ENCODE measurements at places on chromosomes 1 and 21.

- DNase-seq: no peak
Observed at GRCh38 chr1:110393286-110393685, 2.5 kb upstream of the SLC16A4 start.

DNA sequence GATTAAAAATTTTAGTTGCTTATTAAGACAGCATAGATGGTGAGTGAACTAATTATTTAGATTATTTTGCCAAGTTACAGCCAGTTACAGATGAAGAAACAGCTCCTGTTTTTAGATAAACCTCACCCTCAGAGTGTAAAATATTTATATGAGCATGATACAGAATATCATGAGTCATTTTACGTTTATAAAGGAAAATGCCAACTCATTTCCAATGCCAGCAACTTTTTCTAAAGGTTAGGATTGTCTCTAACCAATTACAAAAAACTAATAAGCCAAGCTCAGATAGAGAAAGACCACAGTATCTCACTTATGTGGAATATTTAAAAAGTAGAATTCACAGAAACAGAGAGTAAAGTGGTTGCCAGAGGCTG, 590.1 kb downstream of the LTN1 start:
- no peak for DNase-seq

DNA sequence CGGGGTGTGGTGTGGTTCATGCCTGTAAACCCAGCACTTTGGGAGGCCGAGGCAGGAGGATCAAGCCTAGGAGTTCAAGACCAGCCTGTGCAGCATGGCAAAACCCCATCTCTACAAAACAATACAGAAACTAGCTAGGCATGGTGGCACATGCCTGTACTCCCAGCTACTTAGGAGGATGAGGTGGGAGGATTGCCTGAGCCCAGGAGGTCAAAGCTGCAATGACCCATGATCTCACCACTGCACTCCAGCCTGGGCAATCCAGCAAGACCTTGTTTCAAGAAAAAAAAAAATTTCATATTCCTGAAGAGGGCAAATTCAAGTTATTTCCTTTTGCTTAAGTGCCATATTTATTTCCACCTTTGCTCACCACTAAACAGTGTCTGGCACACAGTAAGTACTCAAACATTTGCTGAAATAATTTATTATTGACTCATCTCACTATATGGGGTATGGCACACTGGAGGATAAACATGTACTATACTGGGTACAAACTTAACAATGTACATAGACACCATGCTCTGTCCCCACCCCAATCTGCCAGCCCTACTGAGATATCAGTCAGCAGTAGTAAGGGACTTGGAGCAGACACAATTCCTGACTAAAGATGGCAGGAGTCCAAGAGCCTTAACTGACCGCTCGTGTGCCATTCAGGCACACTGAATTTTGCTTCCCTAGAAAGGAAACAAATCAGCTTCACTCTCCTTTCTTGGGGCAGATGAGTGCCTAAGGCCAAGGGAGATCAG, 15.5 kb downstream of the MEAF6 start:
- no peak for DNase-seq

GRCh38 chr1:9849691-9850441, 26.1 kb upstream of the CLSTN1 start:
- DNase-seq: no peak

DNA sequence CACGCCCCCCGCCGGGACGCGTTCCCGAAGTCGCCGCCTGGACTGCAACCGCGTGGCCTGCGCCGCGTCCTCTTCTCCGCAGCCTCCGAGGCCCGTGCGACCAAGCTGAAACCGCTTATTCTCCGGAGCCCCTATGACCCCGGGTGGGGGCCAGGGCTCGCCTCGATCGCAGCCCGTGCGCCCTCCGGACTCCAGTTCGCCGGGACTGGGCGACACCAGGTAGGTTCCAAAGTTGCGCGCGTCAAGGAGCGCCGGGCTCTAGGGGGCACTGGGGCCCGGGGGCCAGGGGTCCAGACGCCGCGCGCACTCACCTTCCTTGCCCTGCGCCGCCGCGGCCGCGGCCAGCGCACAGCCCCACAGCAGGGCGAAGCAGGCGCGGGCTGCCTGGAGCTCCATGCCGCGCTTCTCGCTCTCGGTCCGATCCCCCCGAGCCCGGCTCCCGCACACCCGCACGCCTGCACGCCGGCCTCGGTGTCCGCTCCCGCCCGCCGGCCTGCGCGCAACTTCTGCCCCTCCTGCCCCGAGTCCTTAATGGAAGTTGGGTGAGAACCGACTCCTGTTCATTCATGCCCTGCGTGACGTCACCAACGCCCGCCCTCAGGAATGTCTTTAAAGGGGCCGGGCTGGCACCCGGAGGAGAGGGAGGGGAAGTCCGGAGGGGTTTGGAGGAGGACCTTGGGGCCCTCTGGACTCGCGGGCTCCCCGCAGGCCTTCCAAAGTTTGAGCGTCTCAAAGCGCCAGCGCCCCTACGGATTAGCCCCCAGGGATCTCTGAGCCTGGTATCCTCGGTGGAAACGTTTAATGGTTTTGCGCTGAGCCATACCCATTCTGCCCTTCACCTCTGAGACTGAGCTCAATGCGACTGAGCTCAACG, at the start of gene EPHA2:
Gene EPHA2 (minus strand): TSS at position 533 of the 874 bp plus-strand sequence. CDS start 137 bp downstream, at position 396.
- DNase-seq: peak; percentile 64

GRCh38 chr21:38439426-38439825, 58.9 kb downstream of the ERG start:
- no peak for DNase-seq

DNA sequence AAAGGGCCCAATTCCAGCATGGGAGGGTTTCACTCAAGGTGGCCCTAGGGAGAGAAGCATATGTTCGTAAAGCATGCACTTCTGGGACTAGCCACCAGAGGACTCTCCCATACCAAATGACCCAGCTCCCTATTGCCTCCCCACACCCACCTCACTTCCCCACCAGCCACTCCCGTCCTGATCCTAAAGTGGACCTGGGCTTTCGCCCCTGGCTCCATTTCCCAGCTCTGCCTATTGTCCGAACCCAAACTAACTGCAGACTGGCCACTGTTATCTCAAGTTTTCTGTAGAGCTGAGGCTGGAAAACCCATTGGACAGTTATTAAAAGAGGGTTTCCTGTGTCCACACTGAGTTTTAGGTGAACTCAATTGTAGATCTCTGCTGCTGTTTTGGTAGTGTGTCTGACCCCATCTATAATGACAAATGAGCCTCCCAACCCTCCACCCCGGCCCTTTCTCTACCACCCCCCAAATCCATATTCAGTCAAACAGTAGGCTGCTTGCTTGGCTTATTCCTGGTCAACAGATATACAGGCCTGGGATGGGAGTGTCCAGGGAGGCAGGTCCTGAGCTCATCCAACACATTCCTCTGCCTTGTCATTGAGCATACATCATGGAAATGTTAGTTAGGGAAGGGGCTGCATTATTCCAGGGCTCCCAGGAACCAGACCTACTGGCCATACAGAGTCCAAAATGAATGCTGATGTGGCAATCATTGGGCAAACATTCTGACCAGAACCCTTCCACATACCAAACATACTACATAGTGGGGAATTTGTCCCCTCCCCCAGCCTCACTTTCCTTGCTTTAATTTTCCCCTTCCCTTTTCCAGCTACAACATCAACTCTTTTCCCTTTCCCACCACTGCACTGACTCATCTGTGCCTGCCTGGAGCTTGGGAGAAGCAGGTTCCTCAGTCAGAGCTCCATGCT, 59.2 kb downstream of the ABCA4 start:
- peak; percentile 72 for DNase-seq

DNA sequence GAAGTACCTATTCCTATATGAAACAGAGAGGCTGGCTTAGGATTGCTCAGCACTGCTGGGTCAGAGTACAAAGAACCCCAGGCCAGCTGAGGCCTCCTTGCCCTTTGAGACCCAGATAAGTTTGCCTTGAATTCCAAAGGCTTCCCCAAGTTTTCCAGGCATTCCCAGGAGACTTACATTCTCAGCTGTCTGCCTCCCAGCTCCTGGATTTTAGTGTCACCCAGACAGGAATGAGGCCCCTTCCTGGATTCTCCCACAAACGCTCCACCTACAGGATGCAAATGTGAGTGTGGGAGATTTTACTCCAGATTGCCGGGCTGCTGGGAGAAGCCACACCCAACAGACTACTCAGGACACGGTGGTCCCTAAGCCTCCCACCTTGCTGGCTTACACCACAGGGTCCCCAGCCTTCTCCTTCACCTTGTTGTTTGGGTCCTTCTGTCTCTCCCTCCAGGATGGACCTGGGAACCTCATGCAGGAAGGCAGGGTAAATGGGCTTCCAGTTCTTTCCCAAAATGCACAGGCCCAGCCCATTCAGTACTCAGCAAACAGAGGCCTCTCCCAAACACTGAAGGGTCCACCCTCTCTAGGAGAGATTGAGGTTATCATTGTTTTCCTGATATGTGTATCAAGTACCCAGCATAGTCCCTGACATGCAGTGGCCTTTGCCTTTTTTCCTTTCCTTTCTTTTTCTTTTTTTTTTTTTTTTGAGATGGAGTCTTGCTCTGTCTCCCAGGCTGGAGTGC, 10.6 kb downstream of the RHBG start:
- no peak for DNase-seq

DNA sequence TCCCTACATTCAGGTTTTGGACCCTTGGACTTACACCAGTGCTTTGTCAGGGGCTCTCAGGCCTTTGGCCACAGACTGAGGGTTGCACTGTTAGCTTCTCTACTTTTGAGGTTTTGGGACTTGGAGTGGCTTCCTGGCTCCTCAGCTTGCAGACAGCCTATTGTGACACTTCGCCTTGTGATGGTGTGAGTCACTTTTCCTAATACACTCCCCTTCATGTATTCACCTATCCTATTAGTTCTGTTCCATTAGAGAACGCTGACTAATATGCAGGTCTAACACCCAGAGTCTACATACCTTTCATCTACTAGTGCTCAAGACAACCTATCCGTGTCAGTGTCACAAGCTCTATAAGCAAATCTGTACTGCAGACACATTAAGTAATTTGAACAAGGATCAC, 605.3 kb downstream of the KCNT2 start:
- no peak for DNase-seq

DNA sequence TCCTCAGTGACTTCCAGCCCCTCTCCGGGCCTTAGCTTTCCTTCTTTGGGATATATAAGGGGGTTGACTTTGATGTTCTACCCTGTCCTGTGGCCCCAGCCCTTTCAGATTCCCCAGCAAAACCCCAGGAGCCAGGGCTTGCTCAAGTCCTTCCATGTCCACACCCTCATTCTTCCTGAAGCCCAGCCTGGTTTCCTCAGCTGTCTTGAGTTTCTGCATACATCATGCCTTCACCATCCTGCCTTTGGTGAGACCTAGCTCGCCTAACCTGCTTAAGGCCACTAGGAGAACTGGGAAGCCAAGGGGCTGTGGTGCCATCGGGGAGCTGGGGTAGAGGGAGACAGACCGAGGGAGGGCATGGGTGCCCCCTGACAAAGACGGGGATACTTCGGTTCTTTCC, 17.2 kb upstream of the PEF1 start:
- no peak for DNase-seq

All from HFF-Myc (cell line).